ENCODE measurements at places on chromosomes 16 and 17.

GRCh38 chr17:49440581-49440980, 25.9 kb upstream of the PHB1 start:
- DNase-seq = no peak

- no peak for DNase-seq
Observed at GRCh38 chr16:66842765-66843164, 1.4 kb upstream of the CA7 start.

- DNase-seq = no peak
Observed at GRCh38 chr17:11240841-11241610, at the start of gene SHISA6. TSS of gene SHISA6 (plus strand) at chr17:11241213.

DNA sequence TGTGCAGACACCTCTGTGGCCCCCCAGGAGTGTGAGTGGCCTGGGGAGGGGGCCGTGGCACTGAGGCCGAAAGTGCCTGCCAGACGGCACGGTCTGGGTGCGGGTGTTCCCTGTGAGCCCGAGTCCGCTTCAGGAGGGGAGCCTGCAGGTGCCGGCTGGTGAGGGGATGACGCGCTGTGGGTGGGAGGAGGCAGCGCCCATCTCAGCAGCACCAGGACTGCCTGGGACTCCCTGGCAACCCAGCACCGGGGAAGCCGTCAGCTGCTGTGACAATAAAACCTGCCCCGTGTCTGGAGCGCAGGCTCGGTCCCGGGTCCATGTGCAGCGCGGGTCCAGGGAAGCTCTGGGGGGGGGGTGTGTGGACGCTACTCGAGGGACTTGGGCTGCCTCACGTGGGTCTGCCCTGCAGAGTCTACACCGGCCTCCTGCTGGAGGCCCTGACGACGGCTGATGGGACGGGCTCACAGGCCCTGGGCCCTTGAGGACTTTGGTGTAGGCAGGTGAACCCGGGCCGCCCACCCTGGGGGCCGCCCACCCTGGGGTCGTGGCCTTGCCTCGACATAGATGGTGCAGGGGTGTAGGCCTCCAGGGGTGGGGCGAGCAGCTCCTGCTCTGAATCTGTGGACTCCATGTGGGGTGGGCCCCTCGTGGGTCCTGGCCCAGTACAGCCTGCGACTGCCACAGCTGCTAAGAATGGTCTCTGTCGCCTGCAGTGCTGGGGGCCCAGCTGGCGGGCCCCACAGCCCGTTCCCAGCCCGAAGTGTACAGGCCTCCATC, 5.9 kb upstream of the RAB40C start:
- no peak for DNase-seq

DNA sequence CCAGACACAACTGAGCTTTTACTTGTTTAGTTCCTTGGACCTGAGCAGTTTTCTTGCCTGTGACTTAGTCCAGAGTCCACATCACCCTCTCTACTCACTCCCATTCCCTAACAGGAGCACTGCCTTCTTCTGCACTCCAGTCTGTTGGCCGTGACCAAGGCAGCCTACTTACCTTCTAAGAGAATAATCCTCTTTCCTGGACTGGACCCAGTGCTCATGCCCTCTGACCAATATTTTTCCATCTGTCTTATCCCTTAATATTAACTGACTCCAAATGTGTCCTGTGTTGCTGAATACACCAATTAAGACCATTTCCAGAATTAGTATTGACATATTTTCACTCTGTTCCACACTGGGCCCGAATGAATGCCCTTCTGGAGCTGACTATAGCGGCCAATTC, 681.0 kb upstream of the KIF2B start:
- no peak for DNase-seq

DNA sequence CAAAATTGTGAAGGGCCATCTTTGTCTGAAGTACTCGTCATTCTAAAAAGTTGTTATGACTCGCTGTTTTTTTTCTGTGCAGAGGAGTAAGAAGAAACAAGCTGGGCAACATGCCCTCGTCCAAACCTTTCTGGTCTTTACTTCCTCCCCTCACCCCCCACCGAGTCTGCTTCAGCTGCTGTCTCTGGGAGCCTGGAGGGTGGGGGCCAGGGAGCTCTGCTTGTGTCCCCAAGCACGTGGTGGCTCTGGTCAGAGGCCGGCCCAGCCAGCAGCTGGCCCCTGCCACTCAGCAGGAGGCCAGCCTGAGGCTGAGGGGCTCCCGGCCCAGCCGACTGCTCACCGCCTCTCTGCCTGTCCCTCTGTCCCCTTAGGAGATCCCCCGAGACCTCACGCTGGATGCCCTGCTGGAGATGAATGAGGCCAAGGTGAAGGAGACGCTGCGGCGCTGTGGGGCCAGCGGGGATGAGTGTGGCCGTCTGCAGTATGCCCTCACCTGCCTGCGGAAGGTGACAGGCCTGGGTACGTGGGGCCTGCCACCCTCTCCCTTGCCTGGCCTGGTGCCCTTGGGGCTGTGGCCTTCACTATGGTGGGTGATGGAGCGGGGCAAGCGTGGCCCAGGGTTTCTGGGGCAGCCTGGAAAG, 53.7 kb upstream of the LGALS9 start:
- DNase-seq = no peak

DNA sequence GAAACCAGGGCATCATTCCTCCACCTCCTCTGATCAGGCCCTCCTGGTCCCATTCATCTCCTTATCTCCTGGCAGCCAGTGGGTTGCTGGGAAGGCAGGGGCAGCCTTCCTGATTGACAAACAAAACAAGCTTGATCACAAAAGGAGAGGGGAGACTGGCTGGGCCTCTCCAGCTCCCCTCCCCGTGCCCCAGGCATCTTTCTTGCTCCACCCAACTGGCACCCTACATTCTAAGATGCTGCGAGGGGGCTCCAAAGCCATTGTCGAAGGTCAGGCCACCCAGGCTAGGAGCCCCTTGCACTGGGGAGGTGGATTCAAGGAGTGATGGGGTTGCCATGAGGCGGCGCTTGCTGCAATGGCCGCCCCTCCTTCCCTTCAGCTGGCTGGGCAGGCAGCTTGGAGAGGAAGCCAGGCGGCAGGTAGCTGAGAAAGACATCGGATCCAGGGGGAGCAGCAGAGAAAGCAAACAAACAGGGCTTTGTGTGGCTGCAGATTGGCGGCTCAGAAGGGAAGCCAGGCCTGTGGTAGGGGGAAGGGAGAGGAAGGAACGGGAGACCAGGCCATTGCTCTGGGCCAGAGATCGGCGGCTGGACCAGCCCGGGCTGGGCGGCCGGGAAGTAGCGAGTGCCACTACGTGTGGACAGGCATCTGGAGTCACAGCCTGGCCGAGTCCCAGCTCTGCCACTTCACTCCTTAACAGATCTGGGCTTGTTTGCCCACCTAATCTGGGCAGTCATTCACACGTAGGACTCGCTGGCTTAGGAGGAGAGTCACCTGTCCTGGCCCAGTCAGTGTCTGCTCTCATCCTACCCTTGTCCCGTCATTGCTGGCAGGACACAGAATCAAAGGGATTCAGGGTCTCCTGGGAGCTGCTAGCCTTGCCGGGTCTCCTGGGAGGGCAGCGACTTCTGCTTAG, 12.3 kb downstream of the RAI1 start:
- DNase-seq = no peak

- no peak for DNase-seq
Observed at GRCh38 chr16:4272114-4272956, 488 bp downstream of the TFAP4 start.

- DNase-seq = no peak
Observed at GRCh38 chr16:80599466-80599865, 58.7 kb downstream of the DYNLRB2 start.

- no peak for DNase-seq
Observed at GRCh38 chr17:41647038-41647813, 22.9 kb upstream of the KRT17 start.

- no peak for DNase-seq
Observed at GRCh38 chr17:27616414-27616813, 14.6 kb upstream of the LGALS9 start.

GRCh38 chr16:53952215-53953208, 248.6 kb downstream of the FTO start:
- no peak for DNase-seq

DNA sequence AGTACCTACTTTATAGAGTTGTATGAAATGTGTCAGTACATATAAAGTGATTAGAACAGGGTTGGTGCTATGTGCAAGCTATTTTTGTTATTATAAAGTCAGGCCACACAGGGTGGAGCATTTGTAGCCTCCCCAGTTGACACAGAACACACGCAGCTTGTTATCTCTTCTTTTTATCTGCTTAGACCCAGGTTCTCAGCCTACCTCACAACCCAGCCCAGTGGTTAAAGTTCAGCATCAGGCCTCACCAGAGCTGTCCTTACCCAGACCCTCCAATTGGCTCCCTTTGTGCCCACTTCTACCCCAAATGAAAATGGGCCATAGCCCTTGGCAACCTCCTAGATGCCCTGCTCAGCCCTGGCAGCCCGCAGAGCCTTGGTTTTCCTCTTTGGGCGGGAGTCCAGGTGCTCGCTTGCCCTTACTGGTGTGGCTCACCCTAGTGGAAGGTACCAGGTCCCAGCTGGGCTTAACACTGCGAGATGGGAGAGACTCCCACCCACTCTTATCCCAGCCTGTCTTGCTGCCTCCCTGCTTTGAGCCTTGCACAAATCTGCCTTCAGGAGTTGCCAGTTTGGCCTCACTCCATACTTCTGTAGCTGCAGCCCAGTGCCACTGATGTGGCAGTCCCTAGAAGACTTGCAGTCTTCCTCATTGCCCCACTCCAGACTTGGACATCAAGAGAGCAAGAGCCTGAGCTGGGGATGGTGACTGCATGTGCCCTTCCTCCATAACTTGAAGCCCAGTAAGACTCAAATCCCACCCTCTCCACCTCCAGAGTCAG, 1.1 kb upstream of the PIGS start:
- DNase-seq = no peak

DNA sequence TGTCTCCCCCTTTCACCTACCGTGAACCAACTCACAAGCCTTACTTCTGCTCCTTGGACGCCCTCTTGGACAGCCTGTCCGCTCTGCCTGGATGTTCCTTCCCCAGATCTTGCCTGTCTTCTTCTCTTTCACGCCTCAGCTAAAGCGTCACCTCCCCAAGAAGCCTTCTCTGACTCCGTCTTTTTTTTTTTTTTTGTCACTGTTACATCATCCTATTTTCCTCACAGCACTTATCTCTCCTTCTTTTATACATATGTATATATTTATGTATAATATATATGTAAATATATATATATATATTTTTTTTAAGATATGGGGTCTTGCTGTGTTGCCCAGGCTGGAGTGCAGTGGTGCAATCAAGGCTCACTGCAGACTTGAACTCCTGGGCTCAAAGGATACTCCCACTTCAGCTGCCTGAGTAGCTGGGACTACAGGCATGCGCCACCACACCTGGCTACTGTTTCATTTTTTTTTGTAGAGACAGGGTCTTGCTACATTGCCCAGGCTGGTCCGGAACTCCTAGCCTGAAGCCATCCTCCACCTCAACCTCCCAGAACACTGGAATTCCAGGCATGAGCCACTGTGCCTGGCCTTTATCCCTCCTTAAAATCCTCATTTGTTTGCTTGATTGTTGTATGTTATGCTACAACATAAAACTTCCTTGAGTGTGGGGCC, 16.5 kb upstream of the AKTIP start:
- no peak for DNase-seq

DNA sequence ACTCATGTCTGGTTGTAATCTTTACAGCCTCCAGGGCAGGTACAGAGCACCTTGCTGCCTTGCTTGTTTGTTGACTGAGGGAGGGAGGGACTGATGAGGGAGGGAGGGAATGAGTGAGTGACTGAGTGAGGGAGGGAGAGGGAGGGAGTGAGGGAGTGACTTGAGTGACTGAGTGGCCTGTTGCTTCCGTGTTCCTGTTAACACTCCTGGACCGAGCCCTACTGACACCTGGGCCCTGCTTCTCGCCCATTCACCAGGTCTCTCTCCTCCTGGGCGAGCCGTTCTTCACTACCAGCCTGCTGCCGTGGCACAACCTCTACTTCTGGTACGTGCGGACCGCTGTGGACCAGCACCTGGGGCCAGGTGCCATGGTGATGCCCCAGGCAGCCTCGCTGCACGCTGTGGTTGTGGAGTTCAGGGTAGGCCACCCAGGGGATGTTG, 41.2 kb downstream of the PRMT7 start:
- DNase-seq = no peak

GRCh38 chr16:85872734-85873133, 26.2 kb upstream of the IRF8 start:
- no peak for DNase-seq

DNA sequence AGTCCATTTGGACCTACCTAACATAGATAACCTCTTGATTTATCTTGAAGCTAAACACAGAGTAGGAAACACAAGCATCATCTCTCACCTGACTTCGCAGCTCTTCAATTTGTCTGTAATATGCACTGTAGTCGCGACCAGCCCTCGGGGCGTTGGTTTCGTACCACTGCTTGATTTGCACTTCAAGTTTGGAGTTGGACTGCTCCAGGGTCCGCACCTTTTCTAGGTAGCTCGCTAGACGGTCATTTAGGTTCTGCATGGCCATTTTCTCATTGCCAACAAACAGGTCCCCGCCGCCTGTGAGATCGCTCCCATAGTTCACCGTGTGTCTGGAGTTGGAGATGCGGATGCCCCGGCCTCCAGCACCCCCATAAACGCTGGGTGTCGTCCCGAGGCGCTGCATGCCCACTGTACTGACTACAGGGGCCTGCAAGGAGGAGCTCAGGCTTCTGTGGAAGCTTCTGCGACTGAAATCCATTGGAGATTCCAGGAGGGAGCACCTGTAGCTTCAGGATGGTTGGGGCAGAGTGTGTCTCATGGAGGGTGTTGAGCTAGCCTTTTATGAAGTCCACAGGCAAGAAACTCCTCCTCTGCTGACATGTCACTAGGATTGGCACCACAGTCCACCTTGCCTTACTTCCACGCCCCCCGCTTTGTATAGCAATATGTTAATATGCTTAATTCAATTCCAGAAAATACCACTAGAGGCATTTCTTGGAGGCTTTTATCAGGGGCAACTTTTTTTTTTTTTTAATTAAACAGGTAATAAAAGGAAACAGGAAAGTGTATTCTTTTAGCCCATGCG, at the start of gene KRT20:
Gene KRT20, minus strand, starts transcription at position 535 of the 805 bp plus-strand sequence. Its CDS starts 57 bp downstream, at position 478.
- DNase-seq = no peak

GRCh38 chr17:27263386-27263785, 30.5 kb upstream of the WSB1 start:
- DNase-seq = no peak

DNA sequence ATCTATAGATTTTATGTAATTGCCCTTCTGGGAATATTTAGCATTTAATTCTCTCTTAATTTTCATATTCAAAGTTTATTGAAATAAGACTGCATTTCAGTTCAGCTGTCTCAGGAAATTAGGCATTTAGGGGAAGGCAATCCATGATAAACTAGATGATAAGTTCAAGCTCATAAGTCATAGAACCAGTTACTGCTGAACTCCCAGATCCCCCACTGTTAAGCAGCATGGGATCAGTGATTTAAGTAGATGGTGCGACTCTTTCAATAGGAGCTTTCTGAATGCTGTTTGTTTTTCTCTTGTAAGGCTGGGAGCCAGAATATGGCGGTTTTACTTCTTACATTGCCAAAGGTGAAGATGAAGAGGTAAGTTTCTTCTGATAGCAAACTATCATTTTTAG, 23.8 kb downstream of the OGFOD1 start:
- no peak for DNase-seq

- no peak for DNase-seq
Observed at GRCh38 chr17:13283606-13284005, 265.8 kb upstream of the ELAC2 start.

GRCh38 chr16:89531821-89532526, 23.8 kb downstream of the SPG7 start:
- no peak for DNase-seq

GRCh38 chr17:61568219-61569072, 22.6 kb downstream of the NACA2 start:
- no peak for DNase-seq

GRCh38 chr16:4412854-4413253, 3.5 kb downstream of the CORO7 start:
- no peak for DNase-seq
